Naive thymus-derived CD4-positive, alpha-beta T cell (primary cell): ENCODE measurements at places on chromosomes 5 and 9. TPM values are rescaled to one million over a fixed set of nuclear protein-coding genes. Genes with fewer than 3 reads are reported as not detected.

The LRRC70 gene
- 0.48 and 1.4 TPM in 2 replicates for total RNA-seq

- DNase-seq, result no peak
Observed at GRCh38 chr5:150862070-150862469, 15.7 kb downstream of the IRGM start.

GRCh38 chr9:72477930-72478518 is 43.4 kb upstream of the TMC1 start:
- no peak for DNase-seq

- no peak for DNase-seq
Observed at GRCh38 chr5:170737591-170737990, 45.9 kb upstream of the GABRP start.

GRCh38 chr5:120502531-120502930 is 38.4 kb downstream of the PRR16 start:
- DNase-seq, result no peak

DNA sequence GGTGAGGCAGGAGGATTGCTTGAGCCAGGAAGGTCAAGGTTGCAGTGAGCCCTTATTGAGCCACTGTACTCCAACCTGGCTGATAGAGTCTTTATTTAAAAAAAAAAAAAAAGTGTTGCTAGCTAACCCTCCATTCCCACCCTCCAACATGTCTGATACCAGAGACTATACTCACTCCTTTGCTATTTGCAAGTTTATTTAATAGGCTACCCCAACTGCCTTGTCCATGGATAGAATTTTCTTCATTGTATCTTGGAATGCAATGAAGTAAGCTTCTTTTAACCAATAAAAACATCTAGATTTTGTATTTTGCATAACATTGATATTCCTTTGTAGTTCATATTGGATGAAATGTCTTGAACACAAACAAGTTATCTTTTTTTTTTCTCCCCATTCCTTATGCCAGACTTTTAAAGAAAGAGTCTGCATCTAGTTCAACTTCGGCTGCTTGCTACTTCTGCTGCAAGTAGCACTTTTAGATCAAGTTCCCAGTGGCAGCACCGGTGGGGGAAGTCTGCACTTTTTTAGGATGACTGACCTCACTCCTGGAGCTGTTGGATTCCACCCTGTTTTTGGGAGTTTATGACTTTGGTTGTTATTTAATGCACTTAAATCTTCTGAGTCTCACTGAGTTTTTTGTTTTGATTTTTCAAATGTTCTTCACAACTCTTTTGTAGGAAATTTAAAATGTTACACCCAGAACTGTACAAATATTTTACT is 112.5 kb downstream of the UHRF2 start:
- no peak for DNase-seq

DNA sequence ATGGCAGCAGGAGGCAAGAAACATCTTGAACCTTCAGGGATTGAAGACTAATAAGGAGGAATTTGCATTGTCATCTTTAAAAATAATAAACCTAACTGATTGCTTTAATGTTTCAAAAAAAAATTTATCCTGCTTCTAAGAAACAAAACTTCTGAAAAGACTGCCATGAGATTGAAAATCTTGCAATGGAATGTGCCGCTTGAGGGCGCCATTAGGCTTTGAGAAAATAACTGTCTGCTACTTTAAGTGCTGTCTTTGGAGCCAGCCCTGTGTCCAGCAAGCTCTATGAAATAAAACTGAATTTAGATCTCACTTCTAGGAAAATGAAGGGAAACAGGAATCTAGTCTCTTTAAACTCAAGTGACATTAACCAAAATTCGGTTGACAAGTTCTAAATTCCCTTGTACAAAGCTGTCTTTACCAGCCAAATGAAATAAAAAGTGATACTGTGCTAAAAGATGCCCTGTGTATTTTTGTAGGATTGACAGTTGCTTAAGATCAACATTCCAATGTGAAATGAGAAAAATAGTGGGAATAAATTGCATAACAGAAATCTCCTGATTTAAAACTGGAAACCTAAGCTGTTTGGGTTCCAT is 79.4 kb downstream of the ESM1 start:
- DNase-seq, result peak; percentile 26

GRCh38 chr9:126506361-126507317 is 107.1 kb upstream of the LMX1B start:
- no peak for DNase-seq

The SPATA31D3 gene
- total RNA-seq, result not detected
